SIG-M5 (cell line): ENCODE measurements at places on chromosomes 3 and 15.

DNA sequence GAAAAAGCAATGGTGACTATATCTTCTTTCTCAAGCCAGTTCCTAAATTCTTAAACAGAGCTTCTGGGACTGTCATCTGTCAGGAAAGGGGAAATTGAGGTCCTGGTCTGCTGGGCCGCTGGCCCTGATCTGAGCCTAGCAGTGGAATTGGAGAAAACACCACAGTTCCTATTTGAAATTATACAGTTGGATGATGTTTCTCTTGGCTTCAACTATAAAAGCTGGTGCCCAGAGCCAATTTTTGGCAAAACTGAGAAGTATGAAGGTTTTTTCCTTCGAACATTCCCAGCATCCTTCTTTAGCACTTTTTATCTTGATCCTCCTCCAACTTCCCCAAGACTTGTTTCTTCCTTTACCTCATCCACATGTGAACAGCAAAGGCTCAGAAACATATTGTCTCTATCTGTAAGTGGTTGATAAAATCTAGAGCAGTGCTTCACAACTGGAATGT lies 83.9 kb downstream of the CD47 start:
- no peak for DNase-seq

- DNase-seq = no peak
Measured at GRCh38 chr3:175270198-175270837, 411.2 kb downstream of the NAALADL2 start.

DNA sequence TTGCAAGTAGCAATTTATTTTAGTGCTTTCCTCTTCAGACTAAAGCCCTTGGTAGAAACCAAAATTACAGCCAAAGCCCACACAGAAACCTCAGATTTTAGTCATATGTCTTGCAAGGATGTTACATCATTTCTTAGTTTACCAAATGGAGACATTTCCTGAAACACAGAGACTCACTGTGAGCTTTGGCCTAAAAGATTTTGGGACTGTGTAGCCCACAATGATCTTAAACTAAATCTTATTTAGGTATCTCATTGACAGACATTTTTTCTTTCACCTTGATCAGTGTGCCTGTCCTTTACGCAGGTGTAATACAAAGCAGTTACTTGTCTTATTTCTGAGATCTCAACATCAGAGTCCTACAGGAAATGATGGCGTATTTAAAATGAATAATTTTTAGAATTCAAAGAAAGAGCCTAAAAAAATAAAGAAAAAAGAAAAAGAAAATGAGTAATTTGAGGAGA lies 27.8 kb upstream of the AP4E1 start:
- no peak for DNase-seq

GRCh38 chr15:52352086-52352485 lies 56.5 kb upstream of the MYO5C start:
- DNase-seq = no peak

GRCh38 chr15:25635191-25635590 lies 196.4 kb upstream of the UBE3A start:
- no peak for DNase-seq

DNA sequence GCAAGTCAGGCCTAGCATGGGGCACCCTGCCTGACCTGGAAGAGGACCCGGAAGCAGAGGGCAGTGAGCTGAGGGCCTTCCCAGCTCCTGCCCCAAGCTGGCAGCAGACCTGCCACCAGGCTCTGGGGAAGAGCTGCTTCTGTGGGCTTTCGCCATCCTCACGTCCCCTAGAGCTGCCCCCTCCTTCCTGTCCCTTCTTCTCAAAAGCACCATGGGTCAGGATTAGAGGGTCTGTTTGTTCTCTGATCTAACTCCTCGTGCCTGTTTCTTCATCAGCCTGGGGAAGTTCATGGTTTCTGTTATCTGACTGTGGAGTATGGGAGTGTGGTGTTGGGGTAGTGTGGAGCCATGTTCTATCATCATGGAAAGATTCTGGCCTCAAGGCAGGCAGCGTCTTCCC lies 58.4 kb upstream of the POLG start:
- DNase-seq = no peak

DNA sequence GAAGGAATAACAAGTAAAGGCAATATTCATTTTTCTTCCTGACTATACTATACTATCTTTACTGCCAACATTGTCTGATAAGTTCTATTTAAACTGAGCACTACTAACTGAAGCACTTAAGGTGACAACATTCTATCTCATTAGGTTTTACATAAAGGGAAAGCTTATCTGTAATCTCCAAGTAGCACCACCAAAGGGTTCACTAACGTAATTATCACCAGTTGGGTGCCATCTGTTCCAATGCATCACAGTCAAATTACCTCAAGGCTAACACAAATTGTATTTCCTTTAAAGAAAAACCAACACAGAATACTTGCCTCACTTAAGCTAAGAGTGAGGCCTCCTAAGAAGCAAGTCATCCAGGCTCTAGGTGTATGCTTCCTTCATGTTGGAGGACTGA lies 453.8 kb downstream of the RAP2B start:
- no peak for DNase-seq

GRCh38 chr3:152968388-152969024 lies 133.6 kb downstream of the P2RY1 start:
- no peak for DNase-seq

GRCh38 chr15:41022487-41023090 lies 69.3 kb downstream of the CHAC1 start:
- DNase-seq = no peak

DNA sequence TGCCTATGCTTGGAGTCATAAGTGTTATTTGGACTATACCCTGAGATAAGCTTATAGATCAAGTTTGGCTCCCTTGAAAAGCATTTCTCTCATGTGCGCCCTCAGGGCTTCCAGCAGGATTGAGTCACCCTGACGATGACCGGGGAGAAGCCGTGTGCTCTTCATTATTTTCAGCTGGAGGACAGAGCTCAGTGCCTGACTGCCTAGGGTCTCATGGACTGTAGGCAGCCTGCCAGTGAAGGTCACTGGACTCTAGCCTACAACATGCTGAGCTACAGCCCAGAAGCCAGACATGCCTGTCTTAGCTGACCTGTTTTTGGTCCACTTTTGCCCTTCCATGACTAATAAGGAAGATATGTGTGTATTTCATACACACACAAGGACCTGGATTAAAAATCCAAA lies 31.6 kb upstream of the NUDT16 start:
- DNase-seq = no peak

DNA sequence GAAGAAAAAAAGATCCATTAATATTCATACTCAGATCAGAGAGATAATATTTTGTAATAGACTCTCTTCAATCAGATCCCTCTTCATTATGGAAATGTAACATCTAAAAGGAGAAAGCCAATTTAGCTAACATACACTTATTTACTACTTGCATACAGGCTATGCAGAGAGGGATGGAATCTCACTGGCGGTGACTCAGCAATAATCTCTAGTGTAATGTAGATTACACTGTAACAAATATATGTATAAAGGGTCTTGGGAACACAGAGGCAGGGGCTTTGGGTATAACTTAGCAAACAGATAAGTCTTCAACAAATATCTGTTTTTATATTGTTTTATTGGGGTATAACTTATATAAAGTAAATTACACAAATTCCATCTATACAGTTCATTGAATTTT lies 69.6 kb downstream of the CGNL1 start:
- DNase-seq = no peak

DNA sequence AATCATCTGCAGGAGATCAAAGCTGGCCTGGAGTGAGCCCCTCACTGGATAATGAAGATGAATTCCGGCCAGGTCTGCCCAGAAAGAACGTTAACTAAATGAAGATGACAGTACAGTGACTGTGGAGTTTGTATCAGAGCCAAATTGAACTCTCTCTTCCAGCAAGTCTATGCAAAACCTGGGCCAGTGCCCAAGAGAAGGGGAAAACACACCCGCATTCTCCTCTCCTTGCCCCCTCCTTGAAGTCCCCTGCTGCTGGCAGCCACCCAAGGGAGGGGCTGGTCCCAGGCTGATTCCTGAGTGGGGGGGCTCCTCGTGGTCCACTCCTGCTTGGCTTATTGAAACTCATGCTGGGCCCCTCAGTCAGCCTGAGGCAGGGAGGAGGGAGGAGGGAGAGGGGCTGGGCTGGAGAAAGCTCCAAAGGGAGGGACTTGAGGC lies 155.7 kb downstream of the RAB11A start:
- no peak for DNase-seq

- no peak for DNase-seq
Measured at GRCh38 chr3:49428752-49429080, 408 bp downstream of the NICN1 start.

GRCh38 chr15:60720493-60721256 lies 241.7 kb upstream of the ICE2 start:
- DNase-seq = no peak

GRCh38 chr3:50355829-50356552 lies 3.3 kb downstream of the TMEM115 start:
- DNase-seq = no peak

DNA sequence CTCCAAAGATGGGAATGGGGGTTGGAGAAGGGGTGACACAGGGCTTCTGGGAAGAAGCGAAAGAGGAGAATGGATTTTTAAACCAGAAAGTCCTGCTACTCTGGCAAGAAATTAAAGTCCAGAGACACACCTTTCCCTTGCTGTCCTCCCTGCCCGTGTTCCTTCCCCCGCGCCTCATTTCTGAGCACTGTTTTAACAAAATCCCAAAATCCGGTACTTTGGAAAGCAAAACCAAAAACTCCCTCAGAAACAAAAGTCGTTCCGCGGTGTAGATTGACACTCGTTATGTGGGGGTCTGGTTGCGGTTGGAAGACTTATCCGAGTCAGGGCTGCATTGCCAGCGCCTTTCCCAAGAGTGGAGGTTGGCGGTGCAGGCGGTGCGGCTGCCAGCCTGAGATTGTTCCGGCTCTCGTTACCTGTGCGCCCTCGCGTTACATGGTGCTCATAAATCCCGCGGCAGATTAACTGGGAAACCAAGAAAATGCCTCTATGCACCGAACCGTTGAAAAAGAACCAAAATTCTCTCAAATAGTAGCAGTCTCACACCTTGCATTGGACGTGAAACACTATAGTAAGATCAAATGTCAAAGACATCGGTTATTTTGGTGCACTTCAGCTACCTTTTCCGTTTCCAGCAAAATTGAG lies 217.7 kb downstream of the MEIS2 start:
- DNase-seq = no peak

DNA sequence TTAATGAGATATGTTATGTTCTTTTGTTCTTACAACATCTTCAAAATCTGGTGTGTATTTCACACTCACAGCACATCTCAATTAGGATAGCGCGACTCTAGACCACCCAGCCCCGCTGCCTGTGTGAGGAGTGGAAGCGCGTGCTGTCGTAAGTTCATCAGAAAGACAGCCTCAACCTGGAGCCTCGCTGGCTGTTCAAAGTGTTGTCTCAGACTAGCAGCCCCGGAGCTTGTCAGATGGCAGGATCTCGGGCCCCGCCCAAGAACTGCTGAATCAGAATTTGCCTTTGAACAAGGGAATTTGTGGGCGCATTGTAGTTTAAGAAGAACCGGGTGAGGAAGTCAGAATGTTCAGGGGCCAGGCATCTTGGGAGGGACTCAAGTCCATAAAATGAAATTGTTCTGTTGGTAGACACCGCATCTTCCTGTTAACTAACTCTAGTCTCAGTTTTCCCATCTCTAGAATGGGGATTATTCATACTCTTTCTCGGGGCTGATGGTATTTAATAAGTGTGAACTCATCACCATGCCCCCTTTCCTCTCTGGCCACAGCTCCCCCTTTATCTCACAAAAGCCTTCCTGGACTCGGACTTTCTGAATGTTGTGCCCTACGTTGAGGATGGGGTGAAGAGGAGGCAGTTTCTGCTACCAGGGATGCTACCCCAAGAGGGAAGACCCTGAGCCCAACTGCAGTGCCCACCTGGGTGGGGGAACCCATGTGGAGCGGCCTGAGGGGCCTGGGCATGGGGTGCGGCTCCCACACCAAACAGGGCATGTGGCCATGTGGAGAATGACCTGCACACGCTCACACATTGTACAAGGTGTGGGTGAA lies 40.4 kb downstream of the BHLHE40 start:
- no peak for DNase-seq

DNA sequence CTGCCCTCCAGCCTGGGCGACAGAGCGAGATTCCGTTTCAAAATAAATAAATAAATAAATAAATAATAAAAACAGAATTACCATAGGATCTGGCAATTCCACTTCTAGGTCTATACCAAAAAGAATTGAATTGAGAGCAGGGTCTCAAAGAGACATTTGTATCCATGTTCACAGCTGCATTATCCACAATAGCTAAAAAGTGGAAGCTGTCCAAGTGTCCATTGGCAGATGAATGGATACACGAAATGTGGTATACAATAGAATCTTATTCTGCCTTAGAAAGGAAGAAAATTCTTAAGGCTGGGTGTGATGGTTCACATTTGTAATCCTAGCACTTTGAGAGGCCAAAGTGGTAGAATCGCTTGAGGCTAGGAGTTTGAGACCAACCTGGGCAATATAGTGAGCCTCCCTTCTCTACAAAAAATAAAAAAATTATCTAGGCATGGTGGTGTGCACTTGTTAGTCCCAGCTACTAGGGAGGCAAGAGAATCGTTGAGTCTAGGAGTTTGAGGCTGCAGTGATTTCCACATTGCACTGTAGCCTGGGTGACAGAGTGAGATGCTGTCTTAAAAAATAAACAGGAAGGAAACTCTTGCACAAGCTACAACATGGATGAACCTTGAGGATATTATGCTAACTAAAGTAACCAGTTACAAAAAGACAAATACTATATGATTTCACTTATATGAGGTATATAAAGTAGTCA lies 24.2 kb downstream of the PFKFB4 start:
- no peak for DNase-seq

DNA sequence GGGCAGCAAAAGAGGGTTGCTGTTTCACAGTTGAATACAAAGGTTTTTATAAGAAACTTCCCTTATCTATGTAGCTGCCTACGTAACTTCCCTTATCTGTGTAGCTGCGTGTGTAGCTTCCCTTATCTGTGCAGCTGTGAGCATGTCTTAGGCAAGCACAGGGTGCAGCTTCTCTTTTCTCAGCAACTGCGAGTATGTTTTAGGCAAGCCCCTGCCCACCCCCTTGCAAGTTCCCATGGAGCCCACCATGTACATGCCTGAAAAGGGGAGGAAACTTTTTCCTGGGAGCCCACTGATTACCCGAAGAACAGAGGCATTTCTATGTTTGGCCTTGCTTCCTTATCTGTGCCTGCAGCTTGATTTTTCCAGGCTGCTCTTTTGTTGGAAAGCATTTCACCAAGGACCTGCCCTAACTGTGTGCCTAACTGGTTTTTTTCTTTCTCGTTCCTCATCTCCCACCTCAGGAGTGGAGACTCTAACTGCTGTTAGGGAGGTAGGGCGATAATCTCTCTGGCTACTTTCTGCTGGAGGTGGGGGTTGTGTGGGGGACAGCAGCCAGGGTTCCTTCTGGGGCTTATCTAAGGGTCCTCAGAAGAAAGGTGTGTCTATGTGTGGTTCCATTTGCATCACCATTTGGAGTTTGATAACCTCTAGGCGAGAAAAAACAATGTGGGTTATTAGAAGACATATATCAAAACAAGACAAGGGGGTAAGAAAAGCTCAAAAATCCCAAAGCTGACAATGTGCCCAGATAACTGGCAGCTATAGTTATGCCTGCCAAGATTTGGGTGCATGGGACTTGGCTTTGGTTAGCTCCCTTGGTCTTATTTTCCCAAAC lies 26.0 kb downstream of the SORD start:
- DNase-seq = peak; percentile 93

DNA sequence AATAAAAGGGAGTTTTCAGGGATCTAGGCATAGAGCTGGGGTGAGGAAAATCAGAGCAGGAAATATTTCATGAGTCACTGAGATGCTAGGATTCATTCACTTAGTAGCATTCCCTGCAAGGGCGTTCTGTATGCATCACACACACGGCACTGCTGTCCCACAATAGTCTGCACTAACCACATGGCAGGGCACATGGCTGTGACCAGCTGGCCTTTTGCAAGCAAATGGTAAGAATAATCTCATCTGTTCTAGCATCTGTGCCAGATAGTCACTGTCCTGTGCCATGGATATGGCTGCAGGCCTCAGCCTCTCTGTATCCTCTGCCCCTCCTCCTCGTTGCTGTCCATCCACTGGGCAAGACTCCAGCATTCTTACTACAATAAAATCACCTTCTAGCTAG lies 37.8 kb downstream of the BOC start:
- DNase-seq = no peak
